HepG2 (cell line): ENCODE measurements at places on chromosomes 5 and 9.

GRCh38 chr9:97940233-97940632 lies 2.3 kb upstream of the HEMGN start:
- no peaks in the 10 kb centered on the region for H3K4me1 ChIP-seq
- no peak for DNase-seq
- no peak overlapping the region for H3K27ac ChIP-seq
- H3K36me3 ChIP-seq = no peaks in the 10 kb centered on the region

- H3K36me3 ChIP-seq = no peaks in the 10 kb centered on the region
- 0 out of 2 replicates have a peak, but pooled peaks cover 7% of the 10 kb centered on the region for H3K4me1 ChIP-seq
- H3K27ac ChIP-seq = no peak overlapping the region
- no peaks in the 10 kb centered on the region for H3K27me3 ChIP-seq
Observed at GRCh38 chr5:54178991-54179390, 131.4 kb downstream of the ARL15 start.

DNA sequence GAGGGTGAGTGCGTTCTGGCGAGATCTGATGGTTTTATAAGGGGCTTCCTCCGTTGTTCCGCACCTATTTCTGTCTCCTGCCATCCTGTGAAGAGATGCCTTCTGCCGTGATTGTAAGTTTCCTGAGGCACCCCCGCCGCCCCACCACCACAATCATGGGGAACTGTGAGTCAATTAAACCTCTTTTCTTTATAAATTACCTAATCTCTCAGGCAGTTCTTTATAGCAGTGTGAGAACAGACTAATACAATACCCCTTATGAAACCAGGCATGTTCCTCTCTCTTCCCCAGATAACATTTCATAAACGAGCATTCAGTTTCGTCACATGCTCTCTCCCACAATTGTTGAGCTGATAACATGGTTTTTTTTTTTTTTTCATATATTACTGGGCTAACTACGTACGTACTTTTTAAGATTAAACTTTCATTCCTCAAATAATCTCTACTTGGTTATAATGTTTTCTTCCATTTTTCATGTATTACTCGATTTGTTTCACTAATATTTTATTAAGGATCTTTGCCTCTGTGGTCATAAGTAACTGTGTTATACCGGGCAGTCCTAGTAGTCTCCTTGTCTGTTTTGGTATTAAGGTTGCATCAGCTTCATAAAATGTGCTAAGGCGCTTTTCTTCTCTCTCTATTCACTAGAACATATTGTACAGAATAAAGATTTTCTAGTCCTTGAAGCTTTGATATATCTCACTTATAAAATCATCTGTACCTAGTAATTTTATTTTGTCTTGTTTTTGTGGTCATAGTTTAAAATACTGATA lies 64.9 kb upstream of the MVB12B start:
- H3K4me1 ChIP-seq = no peaks in the 10 kb centered on the region
- no peak for DNase-seq
- H3K4me3 ChIP-seq = no peak overlapping the region
- no peaks in the 10 kb centered on the region for H3K27me3 ChIP-seq
- H3K27ac ChIP-seq = no peak overlapping the region
- no peaks in the 10 kb centered on the region for H3K36me3 ChIP-seq

GRCh38 chr5:40623480-40624420 lies 56.0 kb upstream of the PTGER4 start:
- no peak for DNase-seq
- no peak overlapping the region for H3K4me3 ChIP-seq
- H3K36me3 ChIP-seq = no peaks in the 10 kb centered on the region
- H3K27me3 ChIP-seq = no peaks in the 10 kb centered on the region
- H3K27ac ChIP-seq = no peak overlapping the region

- no peak overlapping the region for H3K4me3 ChIP-seq
- no peaks in the 10 kb centered on the region for H3K4me1 ChIP-seq
- peaks cover 4% of the 10 kb centered on the region; the same call in 1 of the 2 replicates for H3K36me3 ChIP-seq
- no peaks in the 10 kb centered on the region for H3K27me3 ChIP-seq
- DNase-seq = no peak
Observed at GRCh38 chr5:79456890-79457583, 56.9 kb downstream of the HOMER1 start.

- H3K27ac ChIP-seq = no peak overlapping the region
- no peaks in the 10 kb centered on the region for H3K36me3 ChIP-seq
- H3K27me3 ChIP-seq = no peaks in the 10 kb centered on the region
Observed at GRCh38 chr5:88404405-88404804, 135.8 kb upstream of the TMEM161B start.

- DNase-seq = no peak
- H3K27ac ChIP-seq = no peak overlapping the region
- H3K4me3 ChIP-seq = no peak overlapping the region
- H3K4me1 ChIP-seq = peaks cover 16% of the 10 kb centered on the region; the same call in 1 of the 2 replicates
Observed at GRCh38 chr9:6855860-6856259, 98.1 kb downstream of the KDM4C start.

- H3K4me3 ChIP-seq = no peak overlapping the region
- no peaks in the 10 kb centered on the region for H3K4me1 ChIP-seq
- H3K27me3 ChIP-seq = no peaks in the 10 kb centered on the region
- no peak for DNase-seq
- no peak overlapping the region for H3K27ac ChIP-seq
Observed at GRCh38 chr9:17088566-17088965, 46.3 kb upstream of the CNTLN start.

GRCh38 chr9:38213631-38214299 lies 144.7 kb upstream of the SHB start:
- H3K36me3 ChIP-seq = no peaks in the 10 kb centered on the region
- no peaks in the 10 kb centered on the region for H3K4me1 ChIP-seq
- no peaks in the 10 kb centered on the region for H3K27me3 ChIP-seq
- no peak overlapping the region for H3K27ac ChIP-seq
- no peak overlapping the region for H3K4me3 ChIP-seq
- no peak for DNase-seq

- H3K4me1 ChIP-seq = peaks cover 14% of the 10 kb centered on the region
- H3K27me3 ChIP-seq = no peaks in the 10 kb centered on the region
- no peak overlapping the region for H3K27ac ChIP-seq
- no peak for DNase-seq
- no peak overlapping the region for H3K4me3 ChIP-seq
Observed at GRCh38 chr5:96651047-96651446, 11.1 kb upstream of the CAST start.

DNA sequence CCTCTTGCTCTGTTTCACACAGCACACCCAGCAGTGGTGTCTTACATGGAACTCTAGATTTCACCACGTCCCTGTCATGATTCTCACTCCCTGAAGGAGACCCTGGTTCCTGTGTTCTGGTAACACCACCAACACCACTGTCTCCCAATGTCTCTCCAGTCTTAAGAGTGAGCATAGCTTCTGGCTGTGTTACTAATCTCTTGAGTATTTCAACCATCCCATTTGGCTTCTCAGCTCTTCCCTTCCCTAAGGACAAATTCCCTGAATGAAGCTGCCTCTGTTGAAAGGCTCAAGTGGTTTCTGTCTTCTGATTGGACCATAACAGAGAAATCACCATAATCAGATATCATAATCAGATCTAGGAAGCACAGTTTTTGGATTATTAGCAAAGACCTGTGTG lies 311.8 kb downstream of the DNAH5 start:
- H3K4me1 ChIP-seq = no peaks in the 10 kb centered on the region
- no peaks in the 10 kb centered on the region for H3K36me3 ChIP-seq
- no peak overlapping the region for H3K4me3 ChIP-seq
- H3K27ac ChIP-seq = no peak overlapping the region
- DNase-seq = no peak

DNA sequence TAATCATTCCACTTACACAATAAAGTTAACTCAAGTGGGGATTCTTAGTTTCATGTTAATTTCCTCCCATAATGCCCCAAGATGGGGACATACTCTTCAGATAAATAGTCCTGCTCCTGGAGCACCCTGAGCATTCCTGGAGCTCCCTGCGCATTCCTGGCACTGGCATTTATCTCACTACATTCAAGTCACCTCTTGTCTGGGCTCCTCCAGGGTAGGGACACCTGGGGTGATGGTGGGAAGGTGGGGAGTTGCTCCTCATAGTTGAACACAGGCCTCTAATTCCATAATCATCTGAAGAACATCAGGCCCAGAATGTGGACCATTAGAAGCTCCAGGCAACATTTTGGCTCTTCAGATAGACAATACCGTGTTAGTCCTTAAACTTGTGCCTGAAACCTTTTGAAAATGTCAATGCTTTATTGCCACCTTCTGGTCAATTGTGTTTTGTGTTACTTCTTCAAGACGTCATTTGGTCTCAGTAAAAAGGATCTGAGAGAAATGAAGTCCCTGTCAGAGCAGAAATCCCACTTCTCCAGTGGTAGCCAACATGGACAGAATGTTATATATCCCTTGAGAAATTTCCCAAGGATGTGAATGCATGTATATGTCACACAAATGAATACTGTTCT lies 14.2 kb upstream of the AGGF1 start:
- H3K4me3 ChIP-seq = no peak overlapping the region
- DNase-seq = peak; percentile 12
- H3K36me3 ChIP-seq = no peaks in the 10 kb centered on the region

DNA sequence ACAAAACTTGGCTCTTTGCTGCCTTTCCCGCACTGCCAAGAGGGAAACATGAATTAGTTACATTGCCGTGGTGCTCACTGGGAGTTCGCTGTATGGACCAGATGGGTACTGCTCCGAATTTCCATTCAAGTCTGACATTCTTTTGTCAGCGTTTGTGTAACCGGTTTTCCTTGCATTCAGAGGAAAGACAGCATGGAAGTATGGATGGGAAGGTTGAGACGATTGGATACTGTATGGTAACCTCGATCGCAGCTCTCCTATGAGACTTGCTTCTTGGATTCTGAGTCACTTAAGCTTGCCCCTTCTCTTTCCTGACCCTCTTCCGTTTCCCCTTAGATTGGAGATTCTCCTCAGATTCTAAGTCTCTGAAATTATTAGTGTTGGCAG lies 625 bp upstream of the UBLCP1 start:
- H3K36me3 ChIP-seq = no peaks in the 10 kb centered on the region
- peaks cover 32% of the 10 kb centered on the region for H3K4me1 ChIP-seq
- peak overlapping the region; percentile 98 for H3K4me3 ChIP-seq

- no peaks in the 10 kb centered on the region for H3K36me3 ChIP-seq
- DNase-seq = no peak
- no peaks in the 10 kb centered on the region for H3K4me1 ChIP-seq
- no peak overlapping the region for H3K4me3 ChIP-seq
- H3K27ac ChIP-seq = no peak overlapping the region
Observed at GRCh38 chr5:16855485-16855884, 80.6 kb downstream of the MYO10 start.

DNA sequence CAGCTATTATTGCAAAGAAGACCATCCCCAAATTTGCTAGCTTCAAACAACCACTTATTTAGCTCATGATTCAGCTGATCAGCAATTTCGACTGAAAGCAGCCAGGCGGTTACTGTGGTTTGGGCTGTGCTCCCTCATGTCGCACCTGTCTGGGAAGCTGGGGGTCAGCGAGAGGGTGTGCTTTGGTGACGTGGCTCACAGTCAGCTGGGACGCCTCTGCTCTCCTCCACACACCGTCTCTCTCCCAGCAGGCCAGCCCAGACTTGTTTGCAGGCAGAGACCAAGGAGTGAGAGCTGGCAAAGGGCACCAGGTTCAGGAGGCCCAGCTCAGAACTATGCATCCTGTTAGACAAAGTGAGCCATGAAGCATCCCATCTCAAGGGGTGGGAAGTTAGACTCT lies 140.9 kb downstream of the SYK start:
- H3K36me3 ChIP-seq = no peaks in the 10 kb centered on the region
- no peaks in the 10 kb centered on the region for H3K4me1 ChIP-seq
- no peak overlapping the region for H3K4me3 ChIP-seq
- no peak for DNase-seq

DNA sequence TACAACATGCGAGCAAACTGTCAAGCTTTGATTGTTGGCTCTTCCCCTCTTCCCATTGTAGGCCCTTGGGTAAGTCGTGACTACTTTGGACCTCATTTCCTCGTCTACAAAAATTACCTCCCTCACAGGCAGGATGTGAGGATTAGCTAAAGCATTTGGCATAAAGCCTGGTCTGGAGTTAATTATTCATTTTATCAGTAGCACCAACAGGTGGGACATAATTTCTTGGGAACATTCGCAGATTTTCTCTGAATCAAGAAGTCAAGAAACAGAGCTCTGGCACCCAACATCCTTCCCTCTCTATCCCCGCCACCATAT lies 39.9 kb upstream of the SEMA6A start:
- no peak overlapping the region for H3K27ac ChIP-seq
- DNase-seq = no peak
- H3K27me3 ChIP-seq = peaks cover 14% of the 10 kb centered on the region; the same call in 1 of the 3 replicates
- no peaks in the 10 kb centered on the region for H3K4me1 ChIP-seq
- no peak overlapping the region for H3K4me3 ChIP-seq
- H3K36me3 ChIP-seq = no peaks in the 10 kb centered on the region

- no peaks in the 10 kb centered on the region for H3K4me1 ChIP-seq
- H3K27me3 ChIP-seq = peaks cover 22% of the 10 kb centered on the region; the same call in 2 of the 3 replicates
- H3K27ac ChIP-seq = no peak overlapping the region
- no peak for DNase-seq
Observed at GRCh38 chr5:178293400-178293799, 60.8 kb upstream of the PHYKPL start.

DNA sequence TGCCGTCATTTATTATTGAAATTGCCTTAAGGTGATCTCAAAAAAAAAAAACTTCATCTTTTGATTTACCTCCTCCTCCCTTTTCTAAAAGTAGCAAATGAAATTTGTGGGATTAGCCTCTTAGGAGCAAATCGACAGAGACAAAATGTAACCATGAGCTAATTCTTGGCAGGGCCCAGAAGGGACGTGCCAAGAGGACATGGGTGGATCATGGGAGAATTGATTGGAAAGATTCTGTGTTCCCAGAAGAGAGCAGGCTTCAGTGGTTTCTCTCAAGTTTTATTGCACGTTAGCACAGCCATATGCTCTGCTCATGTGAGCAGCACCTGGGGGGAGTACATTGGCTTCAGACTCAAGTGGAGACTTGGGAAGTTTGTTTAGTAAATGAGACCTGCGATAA lies 394.6 kb downstream of the ELAVL2 start:
- no peaks in the 10 kb centered on the region for H3K4me1 ChIP-seq
- H3K27ac ChIP-seq = no peak overlapping the region
- H3K27me3 ChIP-seq = no peaks in the 10 kb centered on the region
- H3K4me3 ChIP-seq = no peak overlapping the region
- no peak for DNase-seq
- H3K36me3 ChIP-seq = no peaks in the 10 kb centered on the region

DNA sequence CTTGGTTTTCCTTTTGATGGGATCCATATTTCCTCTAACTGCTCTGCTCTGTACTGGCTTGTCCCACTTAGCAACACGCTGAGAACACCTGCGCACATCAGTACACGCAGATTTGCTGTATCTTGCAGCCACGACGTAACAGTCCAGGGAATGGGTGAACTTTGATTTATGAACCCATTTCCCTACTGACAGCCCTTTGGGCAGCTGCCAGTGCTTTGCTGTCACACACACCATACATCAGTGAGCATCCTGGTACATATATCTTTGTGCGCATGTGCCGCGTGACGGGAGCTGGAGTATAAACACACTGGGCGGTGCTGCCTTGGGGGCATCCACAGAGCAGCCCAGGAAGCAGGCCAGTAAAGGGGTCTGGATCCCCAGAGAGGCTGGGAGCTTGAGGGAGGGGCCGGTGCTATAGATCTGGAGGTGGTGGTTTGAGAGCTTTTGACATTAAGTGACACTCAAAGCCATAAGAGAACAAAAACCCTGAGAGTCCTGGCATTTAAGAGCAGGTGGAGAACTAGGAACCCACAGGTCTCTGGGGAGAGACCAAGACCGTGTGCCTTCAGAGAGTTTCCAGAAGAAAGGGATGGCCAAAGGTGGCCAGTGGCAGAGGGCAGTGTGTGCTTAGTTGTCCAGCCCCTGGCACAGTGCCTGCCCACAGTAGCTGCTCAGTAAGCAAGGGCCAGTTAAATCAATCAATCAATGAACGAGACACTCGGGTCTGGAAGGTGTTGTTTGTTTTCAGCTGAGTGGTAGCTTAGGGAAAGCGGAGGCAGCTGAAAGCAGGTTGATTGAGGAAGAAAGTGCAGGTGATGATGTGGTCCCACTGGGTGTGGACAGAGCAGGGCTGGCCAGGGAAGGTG lies 53.7 kb downstream of the LMX1B start:
- no peak overlapping the region for H3K4me3 ChIP-seq
- H3K36me3 ChIP-seq = no peaks in the 10 kb centered on the region
- H3K27ac ChIP-seq = no peak overlapping the region
- H3K27me3 ChIP-seq = peaks cover 7% of the 10 kb centered on the region
